IMR-90 (cell line): ENCODE measurements at places on chromosomes 1 and 21. TPM values are rescaled to one million over a fixed set of nuclear protein-coding genes. Genes with fewer than 3 reads are reported as not detected.

DNA sequence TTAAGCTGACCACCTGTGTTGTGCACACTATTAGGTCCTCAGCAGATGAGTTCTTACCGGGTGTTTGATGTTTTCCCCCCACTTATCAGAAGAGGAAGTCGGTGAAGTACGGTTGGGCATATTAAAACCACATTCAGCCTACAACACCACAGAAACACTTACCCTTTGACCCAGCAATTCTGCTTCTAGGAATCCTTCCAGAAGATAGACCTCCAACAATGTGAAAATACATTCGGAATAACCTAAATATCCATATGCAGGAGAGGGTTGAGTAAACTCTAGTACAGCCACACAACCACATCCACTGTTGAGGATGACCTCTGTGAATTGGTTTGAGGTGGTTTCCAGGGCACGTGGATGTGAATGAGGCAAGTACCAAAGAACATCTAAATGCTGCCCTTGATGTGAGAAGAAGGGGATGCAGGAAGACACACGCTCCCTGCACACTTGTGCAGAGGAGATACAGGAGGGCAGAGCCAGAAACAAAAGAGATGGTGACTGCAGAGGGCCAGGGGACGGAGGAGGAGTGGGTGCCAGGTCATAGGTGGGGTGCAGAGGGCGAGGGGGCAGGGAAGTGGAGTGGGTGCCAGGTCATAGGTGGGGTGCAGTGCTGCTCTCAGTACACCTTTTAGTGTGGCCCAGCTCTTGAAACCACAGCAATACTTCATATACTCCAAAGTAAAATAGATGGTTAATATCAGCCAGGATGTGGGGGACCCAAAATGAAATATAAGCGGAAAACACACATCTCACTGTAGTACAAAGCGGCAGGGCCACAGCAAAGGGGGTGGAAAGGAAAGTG, 12.8 kb downstream of the ADARB1 start:
- peak; percentile 44 for DNase-seq

Gene VWA5B1
- total RNA-seq = not detected in 2 replicates

Gene OR2G2
- total RNA-seq = not detected in 2 replicates

DNA sequence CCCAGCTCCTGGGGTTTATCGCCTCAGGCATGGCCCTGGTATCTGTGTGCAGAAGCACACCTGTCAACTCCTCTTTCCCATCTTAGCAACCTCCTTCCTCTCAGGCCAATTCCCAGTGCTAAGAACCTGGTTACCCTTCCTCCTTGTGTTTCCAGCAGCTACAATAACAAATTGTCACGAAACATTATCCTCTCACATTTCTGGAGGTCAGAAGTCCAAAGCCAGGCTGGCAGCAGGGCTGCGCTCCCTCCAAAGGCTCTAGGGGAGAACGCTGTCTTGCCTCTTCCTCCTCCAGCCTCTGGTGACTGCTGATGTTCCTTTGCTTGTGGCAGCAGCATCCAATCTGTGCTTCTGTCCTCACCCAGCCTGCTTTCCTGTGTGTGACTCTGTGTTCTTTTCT, 10.7 kb upstream of the MRPS14 start:
- no peak for DNase-seq

DNA sequence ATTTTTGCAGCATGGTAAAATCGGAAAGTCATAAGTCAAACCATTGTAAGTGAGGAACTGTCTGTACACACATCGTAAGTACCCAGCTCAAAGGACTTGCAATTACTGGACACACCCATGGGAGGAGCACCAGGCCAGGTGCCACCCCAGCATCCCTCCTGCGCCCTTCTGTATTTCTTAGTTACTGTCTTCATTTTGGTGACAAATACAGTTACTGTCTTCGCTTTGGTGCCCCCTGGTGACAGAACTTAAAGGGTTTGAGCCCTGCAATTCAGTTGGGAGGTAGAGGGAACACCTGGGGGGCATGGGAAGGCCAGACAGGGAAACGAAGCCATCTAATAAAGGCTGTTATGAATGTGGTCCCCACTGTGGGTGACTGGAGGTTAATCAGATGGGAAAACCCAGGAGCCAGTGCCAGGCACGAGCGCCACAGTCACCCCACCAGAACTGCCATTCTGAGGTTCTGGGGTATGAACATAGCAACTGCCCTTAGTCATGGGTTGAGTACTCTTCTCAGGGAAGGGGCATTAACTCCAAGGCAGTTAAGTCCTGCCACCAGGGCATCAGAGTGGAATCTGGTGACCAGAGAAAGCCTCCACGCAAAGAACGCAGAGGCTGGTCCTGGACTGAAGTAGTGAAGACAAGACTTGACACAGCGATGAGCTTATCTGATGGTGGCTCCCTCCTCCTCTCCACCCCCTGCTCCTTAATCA, 612.9 kb downstream of the PTPRU start:
- DNase-seq = peak; percentile 17

GRCh38 chr1:205429762-205430695, 8.2 kb upstream of the LEMD1 start:
- no peak for DNase-seq

Gene ATP1A2
- under 0.01 and 0.28 TPM in 2 replicates for total RNA-seq

Gene IL20
- total RNA-seq = not detected in 2 replicates

Gene CYP4A11
- total RNA-seq = not detected in 2 replicates

DNA sequence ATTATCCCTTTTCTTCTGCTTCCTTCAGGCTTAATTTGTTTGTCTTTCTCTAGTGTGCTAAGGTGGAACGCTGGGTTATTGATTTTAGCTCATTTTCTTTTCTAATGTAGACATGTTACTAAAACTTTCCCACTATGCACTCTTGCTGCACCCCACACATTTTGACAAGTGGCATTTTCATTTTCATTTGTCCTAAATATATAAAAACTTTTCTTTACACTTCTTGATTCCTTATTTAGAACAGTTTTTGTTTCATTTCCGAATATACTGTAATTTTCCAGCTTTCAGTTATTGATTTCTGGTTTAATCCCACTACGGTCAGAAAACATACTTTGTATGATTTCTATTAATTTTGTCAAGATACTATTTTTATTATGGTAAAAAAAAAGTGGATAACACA, 25.3 kb downstream of the SH3BP5L start:
- DNase-seq = no peak

DNA sequence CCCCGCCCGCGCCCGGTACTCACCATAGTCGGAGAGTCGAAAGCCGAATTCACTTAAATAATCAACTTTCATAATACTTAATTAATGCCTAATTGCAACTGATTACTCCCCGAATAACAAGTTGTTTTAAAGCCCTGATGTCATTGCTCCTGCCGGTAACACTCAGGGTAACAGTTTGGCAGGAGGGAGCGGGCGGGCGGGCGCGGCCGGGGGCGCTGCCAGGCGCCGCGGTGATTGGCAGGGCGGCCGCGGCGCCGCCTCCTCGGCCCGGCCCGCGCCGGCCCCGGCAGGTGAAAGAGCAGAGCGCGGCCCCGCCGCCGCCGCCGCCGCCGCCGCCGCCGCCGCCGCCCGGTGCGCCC, 102.2 kb downstream of the CASZ1 start:
- DNase-seq = no peak

DNA sequence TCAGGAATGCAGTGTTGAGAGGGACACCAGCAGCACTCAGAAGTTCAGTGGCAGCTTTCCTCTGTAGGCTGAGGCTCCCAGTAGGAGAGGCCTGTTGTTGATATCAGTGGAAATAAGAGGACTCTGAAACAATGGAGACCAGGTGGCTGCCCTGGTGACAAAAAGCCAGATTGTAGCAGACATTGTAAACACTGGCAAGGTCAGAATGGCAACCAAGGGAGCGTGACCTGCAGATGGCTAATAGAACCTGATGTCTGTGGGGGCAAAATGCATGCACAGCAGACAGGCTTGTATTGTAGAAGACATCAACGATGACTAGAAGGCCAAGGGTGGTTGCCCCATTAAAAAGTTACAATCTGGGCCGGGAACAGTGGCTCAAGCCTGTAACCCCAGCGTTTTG, 53.1 kb upstream of the GPR37L1 start:
- DNase-seq = no peak

Gene TRABD2B
- not detected in 2 replicates for total RNA-seq

DNA sequence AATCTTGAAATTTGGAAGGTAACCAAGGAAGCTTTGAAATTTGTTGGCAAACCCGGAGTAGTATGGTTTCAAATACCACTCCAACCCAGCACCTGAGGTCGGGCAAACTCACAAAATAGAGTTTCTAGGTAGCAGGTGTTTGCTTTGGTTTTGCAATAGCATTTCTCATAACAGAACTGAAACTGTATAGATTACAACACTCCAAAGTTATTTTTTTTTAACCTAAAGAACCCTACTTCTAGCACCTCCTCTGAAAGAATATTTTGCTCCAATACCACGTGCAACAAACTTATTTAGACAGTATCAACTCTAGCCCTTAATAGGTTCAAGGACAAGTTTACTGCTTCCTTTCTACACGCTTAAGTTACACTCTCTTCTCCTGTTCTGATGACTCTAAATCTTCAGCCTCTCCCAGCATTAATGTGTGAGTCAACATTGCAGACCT, 178.5 kb upstream of the FMN2 start:
- no peak for DNase-seq

DNA sequence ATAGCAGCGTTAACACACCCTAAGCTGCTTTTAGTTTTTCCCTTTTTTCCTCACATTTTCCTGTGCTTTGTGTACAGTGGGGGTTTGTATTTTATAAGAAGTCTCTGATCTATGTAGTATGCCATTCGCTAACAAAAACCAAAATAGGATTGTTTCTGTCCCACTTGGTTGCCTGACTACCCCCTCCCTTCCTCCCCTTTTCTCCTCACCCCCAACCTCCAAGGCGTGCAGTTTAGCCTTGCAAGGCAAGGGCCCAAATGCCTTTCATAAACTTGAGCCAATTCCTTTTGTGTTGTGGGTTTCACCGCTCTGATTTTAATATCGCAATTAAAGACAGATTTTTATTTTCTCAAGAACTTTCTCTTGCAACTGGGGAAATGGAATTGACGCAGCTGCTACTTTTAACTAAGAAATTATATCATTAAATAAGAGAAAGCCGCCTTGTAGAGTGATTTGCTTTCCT, 276.9 kb downstream of the TM2D1 start:
- DNase-seq = no peak

Gene GBP6
- total RNA-seq = not detected in 2 replicates

Gene CD84
- not detected in 2 replicates for total RNA-seq

GRCh38 chr1:242826701-242827336, 302.3 kb upstream of the PLD5 start:
- DNase-seq = no peak

DNA sequence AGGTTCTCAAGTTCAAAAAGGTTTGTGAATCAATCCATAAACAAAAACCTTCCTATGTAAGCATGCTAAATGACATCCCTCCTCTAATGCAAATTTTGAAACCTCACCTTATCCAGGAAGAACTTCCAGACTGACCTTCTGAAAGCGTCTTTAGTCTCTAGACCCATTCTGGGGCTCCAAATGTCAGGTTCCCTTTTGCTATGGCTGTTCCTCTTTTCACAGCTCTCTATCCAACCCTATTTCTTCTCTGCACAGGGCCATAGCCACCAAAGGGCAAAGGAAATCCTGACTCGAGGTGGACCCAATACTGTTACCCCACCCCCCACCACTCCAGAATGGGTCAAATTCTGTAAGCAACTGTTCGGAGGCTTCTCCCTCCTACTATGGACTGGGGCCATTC, 3.4 kb downstream of the ATP1A4 start:
- DNase-seq = no peak

Gene CD48
- total RNA-seq = not detected in 2 replicates

DNA sequence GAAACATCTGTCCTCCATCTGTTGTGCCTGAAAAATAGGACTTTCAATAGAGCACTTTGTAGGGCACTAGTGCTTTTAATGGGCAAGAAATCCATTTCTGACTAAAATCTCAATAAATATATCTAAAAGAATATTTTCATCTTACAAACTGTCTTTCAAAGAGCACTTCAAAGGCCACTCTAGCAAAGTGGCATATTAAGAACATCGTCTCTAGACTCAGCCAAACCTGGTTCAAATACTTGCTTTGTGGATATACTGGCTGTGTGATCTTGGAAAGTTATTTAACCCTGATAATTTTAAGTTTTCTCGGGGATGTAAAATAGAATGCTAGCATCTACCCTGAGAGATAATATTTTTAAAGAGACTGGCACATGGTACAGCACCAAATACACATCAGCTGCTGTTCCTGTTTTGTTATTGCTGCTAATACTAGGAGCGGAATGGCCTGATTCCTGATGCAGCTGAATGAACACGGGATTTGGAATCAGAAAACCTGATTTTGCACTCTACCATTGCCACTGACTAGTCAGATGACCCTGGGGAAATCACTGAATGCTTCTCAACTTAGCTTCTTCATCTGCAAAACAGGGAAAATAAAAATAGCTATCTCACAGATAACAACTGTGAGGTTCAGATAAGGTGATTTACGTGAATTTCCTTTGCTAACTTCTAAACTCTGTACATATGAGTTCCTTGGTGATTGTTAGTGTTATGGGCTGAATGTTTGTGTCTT, 25.2 kb upstream of the LRRC8C start:
- DNase-seq = no peak

DNA sequence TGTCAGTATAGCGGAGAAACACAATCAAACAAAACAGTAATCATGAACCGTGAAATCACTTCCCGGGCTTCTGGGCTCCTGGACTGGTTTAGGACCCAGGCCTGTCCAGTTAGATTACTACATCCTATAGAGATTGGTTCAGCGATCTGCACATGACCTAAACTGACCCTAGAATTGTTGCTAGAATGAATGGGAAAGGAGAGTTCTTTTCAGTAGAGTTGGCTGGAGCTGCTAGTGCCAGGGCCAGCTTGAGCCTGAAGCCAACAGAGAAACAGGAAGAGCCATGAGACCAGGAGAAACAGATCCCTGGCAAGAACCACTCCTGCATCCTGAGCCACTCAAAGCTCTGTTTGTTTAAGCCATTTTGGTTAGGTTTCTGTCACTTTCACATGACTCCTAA, 474.3 kb upstream of the C1orf87 start:
- DNase-seq = no peak

Gene ANKRD65
- under 0.01 TPM in 1 of 2 replicates, not detected in the other for total RNA-seq

DNA sequence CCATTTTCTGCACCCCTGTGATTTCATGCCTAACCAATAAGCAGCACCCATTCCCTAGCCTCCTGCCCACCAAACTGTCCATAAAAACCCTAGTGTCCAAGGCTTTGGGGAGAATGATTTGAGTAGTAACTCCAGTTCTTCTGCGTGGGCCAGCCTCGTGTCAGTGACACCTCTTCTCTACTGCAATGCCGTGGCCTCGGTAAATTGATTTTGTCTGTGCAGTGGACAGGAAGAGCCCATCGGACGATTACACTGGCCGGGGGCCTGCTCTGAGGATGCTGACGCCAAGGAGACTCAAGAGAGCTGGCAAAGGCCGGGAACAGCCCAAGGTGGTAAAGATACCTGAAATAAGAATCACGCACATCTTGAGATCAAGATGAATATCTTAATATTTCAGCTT, 29.3 kb downstream of the RSPH1 start:
- DNase-seq = no peak

DNA sequence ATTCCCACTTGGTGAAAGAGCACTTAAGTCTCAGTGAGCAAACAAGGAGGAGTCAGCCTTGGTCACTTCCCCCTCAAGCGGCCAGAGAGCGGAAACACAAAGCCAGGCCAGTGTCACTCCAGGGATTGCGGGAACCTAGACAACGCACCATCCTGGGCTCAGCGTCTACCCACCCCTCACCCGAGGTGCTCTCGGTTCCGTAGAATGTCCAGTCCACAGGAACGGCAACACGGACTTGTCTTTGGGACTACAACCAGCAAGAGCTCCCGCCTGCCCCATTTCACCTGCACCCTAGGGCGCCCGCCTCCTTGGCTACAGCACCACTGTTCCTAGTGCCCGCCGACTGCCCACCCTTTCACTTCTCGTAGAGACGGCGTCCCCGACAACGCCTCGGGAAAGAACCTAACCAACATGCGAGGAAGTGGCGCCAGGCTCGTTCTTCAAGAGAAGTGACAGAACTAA, 509 bp downstream of the GDAP2 start:
- peak; percentile 63 for DNase-seq
